ENCODE measurements at places on chromosomes 3 and 15.

DNA sequence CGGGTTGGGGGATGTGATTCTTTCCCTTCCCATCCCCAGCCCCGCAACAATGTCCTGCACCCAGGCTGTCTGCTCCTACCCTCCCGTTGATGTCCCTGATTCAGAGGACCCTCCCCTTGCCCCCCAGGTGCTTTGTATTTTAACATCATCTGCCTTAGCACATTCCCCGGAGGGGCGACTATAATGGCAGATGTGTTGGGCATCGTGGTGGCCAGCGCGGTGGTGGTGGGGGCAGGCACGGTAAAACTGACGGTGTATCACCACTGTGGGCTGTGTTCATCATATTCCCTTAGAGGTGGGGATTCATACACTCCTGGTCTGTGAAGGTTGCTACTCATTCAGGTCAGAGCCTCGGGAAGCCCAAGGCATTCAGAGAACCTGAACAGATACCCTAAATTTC lies 173.0 kb downstream of the ADAMTS17 start:
- no peak for DNase-seq

DNA sequence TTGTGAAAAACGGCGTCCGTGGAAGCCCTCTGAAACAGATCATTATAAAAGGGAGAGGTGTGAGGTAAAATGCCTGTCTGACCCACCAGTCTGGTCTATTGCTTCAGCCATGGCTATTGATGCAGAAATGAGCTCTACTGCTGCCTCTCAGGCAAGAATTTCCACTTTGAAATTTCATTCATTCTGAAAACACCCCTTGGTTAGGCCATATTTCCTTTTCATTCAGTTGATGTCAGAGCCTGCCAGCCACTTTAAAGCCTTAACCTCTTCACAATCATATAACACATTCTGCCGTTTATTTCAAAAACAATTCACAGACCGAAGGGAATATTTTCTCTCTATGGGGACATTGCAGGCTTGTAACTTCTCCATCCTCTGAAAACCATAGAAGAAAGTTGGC lies 71.9 kb downstream of the FOXB1 start:
- peak; percentile 59 for DNase-seq

- DNase-seq, result no peak
Observed at GRCh38 chr3:52092891-52093290, 36.5 kb upstream of the DUSP7 start.

DNA sequence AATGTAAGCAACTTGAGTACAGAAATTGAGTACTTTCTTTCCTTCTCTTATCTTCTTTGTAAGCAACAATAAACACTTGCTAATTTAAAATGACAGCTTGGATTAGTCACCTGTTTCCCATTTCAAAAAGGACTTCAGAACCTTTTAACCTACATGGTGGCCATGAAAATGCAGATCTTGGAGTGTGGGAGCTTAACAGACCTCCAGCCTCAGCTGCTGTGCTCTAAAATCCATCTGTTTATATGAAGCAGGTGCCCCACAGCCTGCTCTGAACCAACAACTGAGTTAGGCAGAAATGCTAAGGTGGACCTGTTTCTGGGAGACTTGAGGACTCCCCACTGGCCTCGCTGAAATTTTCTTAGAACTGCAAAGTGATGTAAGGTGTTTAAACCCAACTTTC lies 91.1 kb upstream of the TNIK start:
- DNase-seq, result no peak

GRCh38 chr3:114179575-114179974 lies 723 bp upstream of the DRD3 start:
- DNase-seq, result peak; percentile 24

Data from activated CD4-positive, alpha-beta T cell treated with anti-CD3 and anti-CD28 coated beads, Interleukin-2, Interleukin-4, amounts not matched to agents 100 ng/mL and 50 ng/mL, durations not matched to agents 16 hours and 8 hours (primary cell).